ENCODE measurements at places on chromosomes 6 and 20.

DNA sequence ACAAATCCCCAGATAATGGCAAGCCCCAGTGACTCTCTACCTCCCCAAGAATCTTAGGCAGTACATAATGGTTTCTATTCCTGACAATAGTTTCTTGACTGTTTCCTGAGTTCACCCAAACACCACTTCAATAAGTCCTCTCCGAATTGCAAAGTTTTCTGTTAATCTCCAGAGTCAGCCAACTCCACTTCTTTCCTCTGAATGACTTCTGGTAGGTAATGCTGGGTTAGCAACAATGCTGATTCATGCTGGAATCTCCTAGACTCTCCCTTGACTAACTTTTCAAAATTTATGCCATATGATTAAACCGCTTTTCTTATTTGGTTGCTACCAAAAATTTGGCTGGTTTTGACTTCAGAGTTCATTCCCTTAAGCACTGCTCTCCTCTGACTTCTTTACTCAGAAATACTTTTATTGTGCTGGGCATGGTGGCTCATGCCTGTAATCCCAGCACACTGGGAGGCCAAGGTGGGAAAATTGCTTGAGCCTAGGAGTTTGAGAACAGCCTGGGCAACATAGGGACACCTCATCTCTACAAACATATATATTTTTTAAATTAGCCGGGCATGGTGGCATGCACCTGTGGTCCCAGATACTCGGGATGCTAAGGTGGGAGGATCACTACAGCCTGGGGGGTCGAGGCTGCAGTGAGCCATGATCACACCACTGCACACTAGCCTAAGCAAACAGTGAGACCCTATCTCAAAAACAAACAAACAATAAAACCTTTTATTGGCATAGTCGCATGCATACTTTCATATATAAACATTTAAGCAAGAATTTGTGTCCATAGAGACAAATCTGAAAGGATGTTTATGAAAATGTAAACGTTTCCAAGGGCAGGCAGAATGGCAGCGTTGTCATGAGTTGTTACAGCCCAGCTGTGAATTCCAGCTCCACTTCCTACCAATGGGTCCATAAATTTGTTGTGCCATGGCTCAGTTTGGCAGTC, 249.3 kb upstream of the PLN start:
- DNase-seq: no peak

- no peak for DNase-seq
Measured at GRCh38 chr6:14875481-14876063, 370.3 kb upstream of the JARID2 start.

DNA sequence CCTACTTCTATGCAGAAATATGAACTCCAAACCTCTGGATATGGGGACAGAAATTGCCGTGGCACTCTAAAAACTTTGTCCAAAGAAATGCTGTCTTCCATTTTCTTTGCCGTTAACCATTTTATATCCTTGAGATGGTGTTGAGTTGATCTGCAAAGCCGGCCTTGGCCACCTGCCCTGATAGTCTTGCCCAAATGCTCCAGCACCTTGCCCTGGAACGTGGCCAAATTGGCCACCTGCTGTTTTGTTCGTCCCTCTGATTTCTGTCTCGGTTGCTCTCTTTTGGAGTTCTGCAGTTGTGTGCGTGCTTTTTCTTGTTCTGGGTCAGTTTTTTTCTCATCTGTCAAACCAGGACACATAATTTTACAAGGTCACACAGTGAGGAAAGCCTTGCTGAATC, 239.7 kb upstream of the GMDS start:
- DNase-seq: no peak

GRCh38 chr20:3377644-3378043, 29.8 kb downstream of the DNAAF9 start:
- no peak for DNase-seq

DNA sequence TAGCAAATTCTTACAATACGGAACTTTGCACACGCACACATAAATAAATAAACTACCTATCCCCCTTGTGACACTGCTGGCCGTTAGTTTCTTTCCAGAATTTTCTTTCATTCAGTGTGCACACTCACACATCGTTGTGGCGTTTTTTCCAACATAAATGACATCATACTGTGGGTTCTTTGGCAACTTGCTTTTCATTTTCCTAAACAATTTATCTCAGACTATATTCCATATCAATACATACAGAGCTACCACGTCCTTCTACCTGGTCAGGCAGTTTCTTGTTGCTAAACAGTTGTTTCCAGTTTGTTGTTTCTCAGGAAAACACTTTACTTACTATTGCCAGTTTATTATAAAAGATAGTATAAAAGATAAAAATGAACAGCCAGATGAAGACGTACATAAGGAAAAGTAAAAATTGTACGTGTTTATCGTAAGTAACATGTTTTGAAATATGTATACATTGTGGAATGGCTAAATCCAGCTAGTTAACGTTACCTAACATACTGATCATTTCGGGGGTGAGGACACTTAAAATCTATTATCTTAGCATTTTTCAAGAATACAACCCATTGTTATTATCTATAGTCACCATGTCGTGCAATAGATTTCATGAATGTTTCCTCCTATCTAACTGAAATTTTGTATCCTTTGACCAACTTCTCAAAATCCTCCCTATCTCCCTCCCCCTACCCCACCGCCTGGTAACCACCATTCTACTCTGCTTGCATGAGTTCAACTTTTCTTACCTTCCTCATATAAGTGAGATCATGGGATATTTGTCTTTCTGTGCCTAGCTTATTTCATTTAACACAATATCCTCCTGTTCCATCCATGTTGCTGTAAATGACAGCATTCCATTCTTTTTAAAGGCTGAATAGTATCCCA, 1.2 kb upstream of the TP53RK start:
- DNase-seq: no peak

- no peak for DNase-seq
Measured at GRCh38 chr6:134457941-134458340, 140.0 kb upstream of the SGK1 start.

DNA sequence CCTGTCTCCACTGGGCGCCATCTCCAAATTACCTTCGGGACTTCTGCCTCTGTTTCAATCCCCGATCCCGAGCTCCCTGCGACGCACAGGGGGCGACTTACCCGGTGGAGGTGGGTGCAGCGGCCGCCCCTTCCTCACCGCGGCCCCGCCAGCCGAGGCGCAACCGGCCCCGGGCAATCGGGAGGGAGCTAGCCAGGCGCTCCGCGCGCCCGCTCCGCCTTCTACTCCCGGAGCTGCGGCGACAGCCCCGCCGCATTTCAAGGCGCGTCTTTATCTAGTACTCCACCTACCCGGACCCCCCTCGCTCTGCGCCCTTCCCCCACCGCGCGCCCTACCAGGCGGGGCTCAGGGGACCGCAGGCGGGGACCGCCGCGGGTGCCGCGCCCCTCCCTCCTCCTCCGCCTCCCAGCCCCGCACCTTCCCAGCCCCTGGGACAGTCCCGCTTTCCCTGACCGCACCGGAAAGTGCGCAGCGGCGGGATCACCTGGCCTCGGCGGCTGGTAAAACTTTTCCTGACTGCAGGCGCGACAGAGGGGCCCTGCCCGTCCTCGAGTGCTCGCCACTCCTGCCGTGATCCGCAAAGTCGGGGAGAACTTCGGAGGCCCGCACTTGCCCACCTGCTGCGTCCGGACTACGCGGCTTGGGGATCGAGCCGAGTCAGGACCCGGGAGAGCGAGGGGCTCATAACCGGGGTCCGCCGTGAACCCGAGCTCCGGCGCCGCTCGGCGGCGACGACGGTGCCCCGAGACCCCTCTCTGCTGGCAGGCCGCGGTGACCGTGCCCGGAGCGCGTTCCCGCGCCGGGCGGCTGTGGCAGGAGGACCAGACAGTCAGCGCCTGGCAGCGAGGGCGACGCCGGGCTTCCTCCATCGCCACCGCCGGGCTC, 8.0 kb upstream of the NKX2-2 start:
- DNase-seq: no peak

DNA sequence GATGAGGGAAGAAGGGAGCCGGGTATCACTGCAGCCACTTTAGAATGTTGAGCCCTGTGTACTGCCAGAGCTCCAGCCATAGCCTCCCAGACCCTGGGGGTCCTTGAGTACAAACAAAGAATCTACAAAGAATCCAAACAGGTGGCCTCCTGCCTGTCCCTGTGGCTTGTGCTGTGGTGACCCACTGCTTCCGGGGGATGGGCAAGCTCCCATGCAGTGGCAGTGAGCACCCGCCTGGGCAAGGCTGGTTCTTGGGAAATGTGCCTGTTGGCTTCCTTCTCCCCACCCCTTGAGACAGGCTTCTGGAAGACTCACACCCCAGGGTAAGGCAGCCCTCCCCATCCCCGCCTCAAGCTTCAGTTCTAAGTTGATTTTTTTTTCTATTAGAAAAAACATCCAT, 13.9 kb downstream of the SIRPA start:
- DNase-seq: no peak

DNA sequence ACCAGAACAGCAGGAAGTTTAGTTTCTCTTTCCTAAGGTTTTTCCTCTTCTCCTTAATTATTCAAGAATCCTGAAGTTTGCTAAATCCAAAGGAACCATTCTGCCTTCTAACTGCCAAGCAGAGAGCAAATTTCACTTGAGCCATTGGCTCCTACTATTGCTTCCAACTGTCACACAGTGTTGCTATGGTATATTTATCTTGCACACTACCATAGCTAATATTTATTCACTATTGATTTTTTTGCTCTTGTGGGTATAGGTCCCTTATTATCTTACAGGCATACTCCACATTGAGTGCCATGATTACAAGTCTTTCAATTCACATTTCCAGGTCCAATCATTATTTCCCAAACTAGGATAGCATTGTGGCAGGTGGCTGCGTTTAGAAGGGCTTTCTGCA, 266.7 kb upstream of the FLRT3 start:
- DNase-seq: no peak

DNA sequence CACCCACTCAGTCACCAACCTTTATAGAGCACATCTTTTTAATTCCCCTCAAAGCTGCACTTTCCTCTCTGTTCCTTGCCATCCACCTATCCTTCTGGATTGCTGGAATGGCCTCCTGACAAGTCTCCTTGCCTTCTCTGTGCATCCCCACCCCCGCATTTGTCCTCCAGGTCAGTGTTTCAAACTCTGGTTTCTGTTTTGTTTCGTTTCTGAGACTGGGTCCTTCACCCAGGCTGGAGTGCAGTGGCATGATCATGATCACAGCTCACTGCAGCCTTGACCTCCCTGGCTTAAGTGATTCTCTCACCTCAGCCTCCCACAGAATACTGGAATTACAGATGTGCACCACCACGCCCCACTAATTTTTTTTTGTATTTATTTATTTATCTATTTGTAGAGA, 96.2 kb downstream of the PLCB1 start:
- no peak for DNase-seq

GRCh38 chr20:19991308-19991707, 25.9 kb upstream of the NAA20 start:
- no peak for DNase-seq

DNA sequence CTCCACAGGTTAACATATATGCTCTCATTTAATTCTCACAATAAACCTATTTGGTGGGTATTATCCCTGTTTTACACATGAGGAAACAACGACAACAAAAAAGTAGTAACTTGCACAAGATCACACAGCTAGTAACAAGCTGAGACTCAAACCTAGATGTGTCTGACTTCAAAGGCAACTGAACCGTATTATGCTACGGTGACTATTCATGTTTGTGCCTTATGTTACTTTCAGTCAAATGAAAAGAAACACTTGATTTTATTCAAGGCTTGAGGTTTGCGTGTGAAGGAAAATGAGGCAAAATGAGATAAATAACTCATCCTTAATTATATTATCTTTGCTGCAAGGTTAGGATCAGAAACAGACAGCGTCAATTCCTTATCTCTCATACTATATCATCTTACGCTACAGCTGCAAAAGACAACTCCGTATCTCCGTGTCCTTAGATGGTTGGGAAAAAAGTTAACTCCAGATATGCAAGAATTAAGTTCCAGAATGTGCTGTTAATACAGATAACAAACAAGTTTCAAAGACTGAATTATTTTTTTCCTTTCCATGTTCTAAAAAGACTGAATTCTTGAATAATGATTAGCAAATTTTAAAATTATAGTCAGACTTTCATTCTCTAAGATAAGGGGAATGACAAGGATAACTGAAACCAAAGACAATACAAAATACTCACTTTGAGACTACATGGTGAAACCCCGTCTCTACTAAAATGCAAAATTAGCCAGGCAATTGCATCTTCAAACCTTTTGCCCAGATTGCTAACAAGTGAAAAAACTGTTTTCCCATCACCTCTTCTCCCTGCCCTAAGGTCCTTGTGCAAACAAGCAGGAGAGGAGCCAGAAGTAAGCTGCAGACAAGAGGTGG, 27.8 kb downstream of the STAU1 start:
- no peak for DNase-seq

GRCh38 chr6:46909371-46909770, 12.4 kb downstream of the ADGRF5 start:
- DNase-seq: no peak

- no peak for DNase-seq
Measured at GRCh38 chr6:79570129-79571029, 33.1 kb upstream of the LCA5 start.

DNA sequence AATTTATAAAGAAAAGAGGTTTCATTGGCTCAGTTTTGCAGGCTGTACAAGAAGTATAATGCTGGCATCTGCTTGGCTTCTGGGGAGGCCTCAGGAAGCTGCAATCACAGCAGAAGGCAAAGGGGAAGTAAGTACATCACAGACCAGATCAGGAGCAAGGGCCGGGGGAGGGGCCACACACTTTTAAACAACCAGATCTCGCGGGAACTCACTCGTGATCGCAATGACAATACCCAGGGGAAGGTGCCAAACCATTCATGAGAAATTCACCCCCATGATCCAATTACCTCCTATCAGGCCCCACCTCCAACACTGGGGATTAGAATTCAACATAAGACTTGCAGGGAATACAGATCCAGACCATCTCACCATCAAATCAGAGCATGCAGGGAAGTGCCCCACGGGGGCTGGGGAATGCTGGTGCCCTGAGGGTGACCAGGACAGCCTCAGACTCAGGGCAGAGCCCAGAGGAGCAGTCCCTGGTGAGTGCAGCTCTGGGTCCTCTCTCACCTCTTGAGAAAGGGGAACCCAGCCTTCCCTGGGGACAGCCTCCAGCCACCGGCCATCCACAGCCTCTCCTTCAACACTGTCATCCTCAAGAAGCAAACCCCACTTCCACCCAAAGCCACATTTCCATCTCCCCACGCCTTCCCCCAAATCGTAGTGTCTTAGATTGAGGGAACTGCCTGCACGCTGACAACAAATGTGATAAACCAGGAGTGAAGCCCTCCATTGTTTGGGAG, 80.7 kb downstream of the ANKRD60 start:
- DNase-seq: no peak

DNA sequence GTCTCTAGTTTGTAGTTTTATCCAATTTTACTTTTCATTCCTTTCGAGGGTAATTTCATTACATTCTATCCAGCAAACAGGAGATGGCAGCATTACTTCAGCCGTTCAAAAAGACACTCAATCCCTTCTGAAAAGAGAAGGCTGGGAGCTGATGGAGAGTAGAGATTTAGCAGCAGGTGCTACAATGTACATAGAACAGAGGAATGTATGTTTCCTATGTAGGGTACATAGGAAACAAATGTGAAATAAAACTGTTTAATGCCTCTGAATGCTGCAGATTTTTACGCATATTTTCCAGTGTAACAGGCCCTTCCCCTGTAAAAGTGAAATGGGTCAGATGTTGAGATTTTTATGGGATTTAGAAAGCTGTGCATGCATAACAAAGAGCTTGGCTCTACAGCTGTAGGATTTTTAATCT, 16.0 kb downstream of the RPS12 start:
- no peak for DNase-seq

GRCh38 chr6:11209906-11210305, 22.6 kb downstream of the NEDD9 start:
- no peak for DNase-seq

- no peak for DNase-seq
Measured at GRCh38 chr6:132666118-132666517, 7.1 kb upstream of the TAAR1 start.
